K562 (cell line): ENCODE measurements at places on chromosomes 11 and 22. TPM values are rescaled to one million over a fixed set of nuclear protein-coding genes. Genes with fewer than 3 reads are reported as not detected.

DNA sequence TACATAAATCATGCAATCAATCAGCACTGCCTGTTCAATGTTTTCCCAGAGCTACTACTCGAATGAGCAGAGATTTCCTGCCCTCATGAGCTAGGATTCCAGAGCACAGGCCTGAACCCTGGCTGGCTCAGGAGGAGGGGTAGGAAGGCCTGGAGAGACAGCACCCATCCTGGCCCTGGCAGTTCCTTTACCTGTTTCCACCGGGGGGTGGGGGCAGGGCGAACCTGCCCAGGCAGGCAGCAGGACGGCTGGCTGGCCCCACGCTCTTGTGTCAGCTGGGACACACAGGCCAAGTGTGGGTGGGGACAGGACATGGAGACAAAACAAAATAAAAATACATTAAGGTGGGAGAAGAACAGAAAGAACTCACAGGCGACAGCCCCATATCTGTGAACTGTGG is 109.8 kb upstream of the BID start:
- no peak overlapping the region for H3K27ac ChIP-seq
- no peak overlapping the region for H3K4me3 ChIP-seq
- peaks cover 69% of the 10 kb centered on the region for H3K36me3 ChIP-seq
- no peaks in the 10 kb centered on the region for H3K27me3 ChIP-seq
- H3K4me1 ChIP-seq = peaks cover 3% of the 10 kb centered on the region; the same call in 1 of the 2 replicates
- DNase-seq = no peak

- no peak overlapping the region for H3K4me3 ChIP-seq
- no peaks in the 10 kb centered on the region for H3K36me3 ChIP-seq
- no peak overlapping the region for H3K27ac ChIP-seq
Measured at GRCh38 chr22:38021206-38021605, 36.0 kb upstream of the PICK1 start.

The BRSK2 gene
- 0.22 TPM in 2 replicates for total RNA-seq

DNA sequence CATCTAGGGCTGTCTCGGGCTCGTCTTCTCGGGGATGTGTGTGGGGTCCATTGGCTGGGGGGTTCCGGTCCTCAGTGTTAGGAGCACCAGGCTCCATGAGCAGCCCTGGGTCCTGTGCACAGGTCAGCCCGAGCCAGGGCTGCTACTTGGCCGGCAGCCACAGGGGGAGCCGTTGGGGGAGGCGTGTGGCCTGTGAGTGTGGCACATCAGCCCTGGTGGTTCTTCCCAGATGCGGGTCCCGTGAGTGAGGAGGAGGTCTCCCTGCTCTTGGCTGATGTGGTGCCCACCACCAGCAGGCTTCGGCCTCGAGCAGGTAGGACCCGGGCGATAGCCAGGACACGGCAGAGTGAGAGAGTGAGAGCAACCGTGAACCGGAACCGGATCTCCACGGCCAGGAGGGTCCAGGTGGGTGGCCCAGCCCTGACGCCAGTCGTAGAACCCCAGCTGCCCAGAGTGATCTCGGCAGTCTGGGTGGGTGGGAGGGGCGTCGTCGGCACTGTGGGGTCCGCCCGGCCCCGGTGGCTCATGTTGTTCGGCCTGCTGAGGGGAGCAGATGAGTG is 18.5 kb downstream of the IRF7 start:
- peaks cover 90% of the 10 kb centered on the region for H3K36me3 ChIP-seq
- peaks cover 17% of the 10 kb centered on the region; the same call in 1 of the 2 replicates for H3K4me1 ChIP-seq
- H3K27ac ChIP-seq = no peak overlapping the region
- H3K27me3 ChIP-seq = no peaks in the 10 kb centered on the region
- no peak for DNase-seq
- H3K4me3 ChIP-seq = no peak overlapping the region

- peaks cover 11% of the 10 kb centered on the region; the same call in 2 of the 3 replicates for H3K27me3 ChIP-seq
- no peak overlapping the region for H3K27ac ChIP-seq
- H3K4me1 ChIP-seq = 0 out of 2 replicates have a peak, but pooled peaks cover 3% of the 10 kb centered on the region
- no peak for DNase-seq
- no peaks in the 10 kb centered on the region for H3K36me3 ChIP-seq
Measured at GRCh38 chr11:44915621-44916020, 35.1 kb downstream of the TP53I11 start.

The PATZ1 gene
- total RNA-seq = 7.8 and 8.9 TPM in 2 replicates

The C11orf87 gene
- not detected in 2 replicates for total RNA-seq

The FAM227A gene
- 1.2 and 1.4 TPM in 2 replicates for total RNA-seq

DNA sequence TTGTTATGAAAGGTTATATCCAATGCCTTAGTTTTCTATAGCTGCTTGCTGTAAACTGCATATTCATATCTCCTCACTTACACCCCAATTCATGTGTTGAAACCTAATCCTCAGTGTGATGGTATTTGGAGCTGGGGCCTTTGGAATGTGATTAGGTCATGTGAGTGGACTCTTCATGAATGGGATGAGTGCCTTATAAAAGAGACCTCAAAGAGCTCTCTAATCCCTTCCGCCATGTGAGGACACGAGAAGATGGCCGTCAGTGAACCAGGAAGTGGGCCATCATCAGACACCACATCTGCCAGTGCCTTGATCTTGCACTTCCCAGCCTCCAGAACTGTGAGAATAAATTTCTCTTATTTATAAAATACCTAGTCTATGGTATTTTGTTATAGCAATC is 79.3 kb downstream of the CYP2R1 start:
- no peaks in the 10 kb centered on the region for H3K27me3 ChIP-seq
- no peak for DNase-seq
- no peak overlapping the region for H3K27ac ChIP-seq
- no peaks in the 10 kb centered on the region for H3K4me1 ChIP-seq

DNA sequence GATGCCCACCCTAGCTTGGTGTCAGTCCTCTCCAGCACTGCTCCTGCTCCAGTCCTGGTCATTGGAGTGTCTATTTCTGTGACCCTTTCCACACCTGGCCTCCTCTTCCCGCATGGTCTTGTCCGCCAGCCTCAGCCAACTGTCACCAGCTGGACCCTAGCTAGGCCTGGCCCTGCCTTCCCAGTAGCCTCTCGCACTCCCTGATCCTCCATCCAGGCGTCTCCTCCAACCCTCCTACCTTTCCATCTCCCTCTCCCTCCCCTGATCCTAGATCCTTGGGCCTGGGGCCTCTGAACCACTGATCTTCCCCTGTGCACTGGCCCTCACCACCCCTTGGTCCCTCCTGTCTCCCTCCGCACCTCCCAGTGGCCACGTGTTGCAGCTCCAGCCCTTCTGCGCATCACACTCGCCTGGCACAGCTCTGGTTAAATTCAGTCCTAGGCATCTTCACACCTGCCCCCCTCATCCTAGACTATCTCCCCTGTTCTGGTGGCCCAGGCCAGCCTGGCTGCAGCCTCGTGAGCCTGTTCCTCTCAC is 9.9 kb downstream of the SYNGR1 start:
- no peak overlapping the region for H3K4me3 ChIP-seq
- no peak for DNase-seq
- peaks cover 40% of the 10 kb centered on the region for H3K4me1 ChIP-seq
- no peaks in the 10 kb centered on the region for H3K27me3 ChIP-seq
- H3K27ac ChIP-seq = no peak overlapping the region

DNA sequence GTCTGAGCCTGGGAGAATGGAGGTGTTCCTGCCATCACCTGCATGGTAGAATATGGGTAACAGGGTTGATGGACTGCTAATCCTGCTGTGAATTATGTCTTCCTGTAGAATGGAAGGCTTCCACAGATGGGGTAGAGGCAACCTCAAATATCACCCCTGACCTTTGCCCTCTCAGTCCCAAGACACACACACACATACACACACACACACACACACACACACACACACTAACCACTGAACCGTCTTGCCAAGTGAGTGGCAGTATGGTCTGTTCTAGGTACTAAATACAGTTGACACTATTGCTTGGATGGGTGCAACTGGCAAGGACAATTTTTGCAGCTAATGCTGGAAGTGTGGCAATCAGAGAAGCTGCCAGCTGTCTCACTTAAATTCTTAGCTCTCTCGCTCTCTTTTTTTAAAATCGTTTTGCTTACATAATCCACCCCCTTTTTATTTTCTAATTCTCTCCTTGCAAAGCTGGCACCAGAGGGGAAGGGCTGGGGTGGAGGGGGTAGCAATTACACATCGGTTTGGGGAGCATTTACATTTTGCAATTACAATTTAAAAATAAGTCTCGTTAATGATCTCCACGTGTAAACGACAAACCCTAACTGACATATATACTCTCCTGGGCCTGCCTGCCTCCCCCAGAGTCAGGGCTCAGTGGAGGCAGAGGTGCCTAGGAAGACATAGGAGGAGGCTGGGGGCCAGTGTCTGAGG is 162.6 kb downstream of the FEZ1 start:
- no peak overlapping the region for H3K27ac ChIP-seq
- H3K4me3 ChIP-seq = no peak overlapping the region
- DNase-seq = no peak
- H3K4me1 ChIP-seq = no peaks in the 10 kb centered on the region
- H3K36me3 ChIP-seq = no peaks in the 10 kb centered on the region

DNA sequence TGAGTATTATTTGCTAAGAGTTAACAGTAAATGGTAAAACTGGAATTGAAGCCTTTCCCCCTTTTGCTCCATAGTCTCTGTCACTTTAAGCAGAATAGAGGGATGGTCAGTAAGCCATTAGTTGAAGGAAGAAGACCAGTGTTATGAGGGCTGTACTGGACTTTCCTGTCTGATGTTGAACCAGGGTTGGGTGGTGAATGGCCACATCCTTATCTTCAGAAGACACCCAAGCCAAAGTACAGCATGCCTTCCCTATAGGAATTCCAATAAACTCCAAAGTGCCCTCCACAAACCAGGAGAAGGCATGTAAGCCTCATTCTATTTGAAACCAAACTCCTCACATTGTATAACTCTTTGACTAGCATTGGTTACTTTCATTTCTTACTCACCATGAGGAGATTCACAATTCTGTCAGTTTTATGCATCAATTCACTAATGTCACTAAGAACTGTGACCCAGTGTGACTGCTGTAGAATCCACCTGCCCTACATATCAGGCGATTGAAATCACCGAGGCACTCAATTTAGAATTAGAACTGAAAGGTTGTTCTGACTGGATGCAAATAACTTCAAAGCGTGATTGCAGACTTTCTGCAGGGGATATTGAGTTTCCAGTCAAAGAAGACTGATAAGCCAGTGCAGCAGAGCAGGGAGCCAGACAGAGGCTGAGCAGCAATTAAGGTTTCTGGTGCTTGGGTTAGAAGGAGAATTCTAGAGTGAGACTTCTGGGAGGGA is 107.1 kb upstream of the DDI1 start:
- no peak overlapping the region for H3K4me3 ChIP-seq
- no peaks in the 10 kb centered on the region for H3K4me1 ChIP-seq
- no peak overlapping the region for H3K27ac ChIP-seq
- no peaks in the 10 kb centered on the region for H3K27me3 ChIP-seq

- no peak overlapping the region for H3K4me3 ChIP-seq
- H3K27ac ChIP-seq = no peak overlapping the region
- H3K27me3 ChIP-seq = no peaks in the 10 kb centered on the region
- peaks cover 18% of the 10 kb centered on the region for H3K4me1 ChIP-seq
Measured at GRCh38 chr11:62128835-62129234, 5.0 kb downstream of the INCENP start.

DNA sequence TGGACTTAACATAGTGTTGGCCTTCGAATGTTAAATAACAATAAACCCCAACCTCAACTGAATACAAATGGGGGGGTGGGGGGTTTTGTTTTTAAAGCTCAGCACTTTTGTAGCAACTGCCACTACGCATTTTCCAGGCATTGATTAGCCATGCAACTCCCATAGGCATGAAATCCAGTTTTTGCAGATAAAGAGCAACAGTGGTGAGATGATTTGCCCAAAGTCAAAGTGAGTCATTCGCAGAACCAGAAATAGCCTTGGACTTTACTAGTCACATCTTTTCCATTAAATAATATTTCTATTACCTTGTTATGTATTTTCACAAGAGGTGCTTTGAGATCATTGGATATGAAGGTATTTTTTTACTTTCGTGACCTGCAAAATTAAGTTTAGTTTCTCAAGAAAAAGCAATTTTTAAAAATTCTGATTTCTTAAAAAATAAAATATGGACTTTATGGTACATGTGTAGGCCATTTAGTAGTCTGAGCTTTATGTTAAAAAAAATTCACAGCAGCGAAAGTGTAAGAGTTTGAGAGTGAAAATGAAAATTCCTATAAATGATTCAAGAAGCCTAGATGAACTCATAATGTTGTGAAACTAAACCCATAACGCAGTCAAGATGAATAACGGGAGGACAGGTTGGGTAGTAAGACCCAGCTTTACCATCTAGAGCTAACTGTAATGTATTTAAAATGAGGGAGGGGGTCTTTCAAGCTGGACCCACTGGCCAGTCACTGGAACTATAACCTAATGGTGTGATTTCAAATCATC is 1.9 kb upstream of the PHF21A start:
- H3K36me3 ChIP-seq = no peaks in the 10 kb centered on the region; the same call in 2 of the 3 replicates
- peak; percentile 47 for DNase-seq
- H3K4me1 ChIP-seq = peaks cover 18% of the 10 kb centered on the region
- H3K4me3 ChIP-seq = no peak overlapping the region
- no peaks in the 10 kb centered on the region for H3K27me3 ChIP-seq

- no peak overlapping the region for H3K4me3 ChIP-seq
- no peaks in the 10 kb centered on the region for H3K27me3 ChIP-seq
Measured at GRCh38 chr11:44766972-44767278, 40.2 kb downstream of the TSPAN18 start.

The BID gene
- 94.7 and 99.6 TPM in 2 replicates for total RNA-seq

DNA sequence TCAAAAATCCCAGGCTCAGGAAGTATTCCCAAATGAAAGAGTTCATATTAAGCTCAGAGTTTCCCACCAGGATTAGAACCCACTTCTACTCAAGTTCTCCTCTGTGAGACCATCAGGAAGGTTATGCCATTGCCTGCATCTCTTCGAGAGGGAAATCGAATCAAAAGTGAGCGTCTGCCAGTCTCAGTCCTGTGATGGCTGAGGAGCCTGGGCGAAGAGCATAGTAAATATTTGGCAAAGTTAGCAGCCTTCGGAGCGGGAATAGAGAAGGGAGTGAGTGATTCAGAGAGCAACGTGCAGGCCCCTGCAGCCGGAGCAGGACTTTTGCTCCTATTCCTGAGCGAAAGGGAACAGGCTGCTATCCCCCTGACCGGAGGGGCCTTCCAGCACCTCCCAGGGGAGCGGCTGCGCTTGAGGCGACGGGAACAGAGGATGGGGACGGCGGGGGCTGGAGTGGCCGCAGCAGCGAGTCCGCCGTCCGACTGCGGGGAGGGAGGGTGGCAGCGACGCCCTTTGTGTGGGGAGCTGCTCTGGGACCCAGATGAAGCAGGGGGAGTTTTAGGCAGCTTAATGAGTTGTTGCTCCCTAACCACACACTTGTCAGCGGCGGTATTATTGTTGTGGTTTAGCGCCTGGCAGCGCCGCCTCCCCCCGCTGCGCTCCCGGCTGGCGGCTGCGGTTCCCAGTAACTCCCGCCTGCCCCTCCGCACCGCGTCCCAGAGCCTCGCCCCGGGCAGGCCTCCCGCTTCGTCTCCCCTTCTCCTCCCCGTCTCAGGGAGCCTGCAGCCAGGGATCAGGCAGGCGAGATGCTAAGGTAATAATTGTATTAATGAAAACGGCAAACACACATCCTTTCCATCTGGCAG is 21.7 kb upstream of the NRGN start:
- H3K27ac ChIP-seq = no peak overlapping the region
- H3K36me3 ChIP-seq = no peaks in the 10 kb centered on the region
- peaks cover 63% of the 10 kb centered on the region for H3K27me3 ChIP-seq
- peaks cover 7% of the 10 kb centered on the region; the same call in 1 of the 2 replicates for H3K4me1 ChIP-seq

DNA sequence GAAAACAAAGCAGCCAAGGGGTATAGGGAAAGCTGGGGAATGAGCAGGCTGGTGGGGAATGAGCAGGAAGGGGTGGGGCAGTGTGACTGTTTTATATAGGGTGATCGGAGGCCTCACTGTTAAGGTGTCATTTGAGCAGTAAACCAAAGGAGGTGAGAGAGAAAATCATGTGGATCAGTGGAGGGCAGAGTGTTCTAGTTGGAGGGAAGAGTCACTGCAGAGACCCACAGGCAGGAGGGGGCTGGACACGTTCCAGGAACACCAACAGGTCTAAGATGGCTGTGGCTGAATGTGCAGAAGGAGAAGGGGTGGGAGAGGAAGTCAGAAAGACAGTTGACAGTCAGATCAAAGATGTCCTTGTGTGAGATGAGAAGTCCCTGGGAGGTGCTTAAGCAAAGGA is 103.8 kb downstream of the ENTHD1 start:
- no peak overlapping the region for H3K4me3 ChIP-seq
- H3K4me1 ChIP-seq = no peaks in the 10 kb centered on the region; the same call in 1 of the 2 replicates
- H3K27ac ChIP-seq = no peak overlapping the region
- DNase-seq = peak; percentile 25
